Suppressor macrophage (primary cell): ENCODE measurements at places on chromosomes 4 and X.
A peak's percentile ranks its signal among the peaks of the same experiment; 100 is the strongest.

DNA sequence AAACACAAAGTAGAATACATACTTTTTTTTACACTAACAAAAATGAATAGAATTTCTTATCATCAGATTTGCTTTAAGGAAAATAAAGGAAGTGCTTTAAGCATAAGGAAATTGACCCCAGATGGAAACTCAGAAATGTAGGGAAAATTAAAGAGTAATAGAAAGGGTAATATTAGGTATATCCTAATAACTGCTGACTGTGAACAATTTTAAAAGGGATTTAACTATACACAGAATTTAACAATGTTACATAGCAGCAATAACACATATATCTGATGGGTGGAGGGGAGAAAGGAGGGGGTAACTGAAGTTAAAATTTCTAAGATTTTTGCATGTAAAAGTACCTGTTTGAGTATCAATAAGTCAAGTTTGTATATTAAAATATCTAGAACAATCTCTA is 8.6 kb downstream of the CDKL2 start:
- no peak for DNase-seq

DNA sequence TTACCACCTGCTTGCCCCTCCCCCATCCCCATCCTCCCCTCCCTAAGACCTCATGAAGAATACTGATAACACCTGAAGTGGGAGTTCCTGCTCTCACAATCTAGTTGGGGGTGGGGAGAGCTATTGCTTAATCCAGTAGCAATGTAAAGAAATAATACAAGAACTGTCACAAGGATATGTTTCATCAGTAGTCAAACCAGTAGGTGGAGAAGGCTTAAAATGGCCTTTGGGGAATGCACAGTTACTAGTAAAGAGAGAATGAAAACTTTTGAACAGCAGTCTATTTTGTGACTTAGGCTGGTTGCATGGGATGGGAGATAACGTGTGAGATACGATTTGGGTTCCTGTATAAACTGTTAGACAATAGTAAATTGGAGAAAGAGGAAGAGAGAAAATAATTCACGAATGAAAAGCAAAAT is 6.0 kb downstream of the GALNT7 start:
- DNase-seq: peak; percentile 44

DNA sequence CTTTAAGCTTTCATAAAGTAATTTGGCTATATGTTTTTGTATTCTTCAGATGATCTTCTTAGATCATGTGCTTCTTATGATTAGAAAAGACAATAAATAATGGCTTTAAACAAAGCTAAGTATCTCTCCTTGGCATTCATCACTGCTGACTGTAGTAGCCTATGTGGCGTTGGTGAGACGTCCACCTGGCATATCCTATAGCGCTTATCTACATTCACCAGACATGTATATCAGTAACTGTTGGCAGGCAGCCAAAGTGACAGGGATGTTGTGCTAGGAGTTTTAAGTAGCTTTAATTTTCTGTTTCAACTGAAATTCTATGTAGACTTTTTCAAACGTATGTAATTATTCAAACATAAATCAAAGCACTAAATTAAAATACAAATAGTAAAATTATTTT is 276.4 kb downstream of the IL15 start:
- peak; percentile 3 for DNase-seq

- no peak for DNase-seq
Measured at GRCh38 chrX:30965767-30966166, 76.7 kb upstream of the TAB3 start.

DNA sequence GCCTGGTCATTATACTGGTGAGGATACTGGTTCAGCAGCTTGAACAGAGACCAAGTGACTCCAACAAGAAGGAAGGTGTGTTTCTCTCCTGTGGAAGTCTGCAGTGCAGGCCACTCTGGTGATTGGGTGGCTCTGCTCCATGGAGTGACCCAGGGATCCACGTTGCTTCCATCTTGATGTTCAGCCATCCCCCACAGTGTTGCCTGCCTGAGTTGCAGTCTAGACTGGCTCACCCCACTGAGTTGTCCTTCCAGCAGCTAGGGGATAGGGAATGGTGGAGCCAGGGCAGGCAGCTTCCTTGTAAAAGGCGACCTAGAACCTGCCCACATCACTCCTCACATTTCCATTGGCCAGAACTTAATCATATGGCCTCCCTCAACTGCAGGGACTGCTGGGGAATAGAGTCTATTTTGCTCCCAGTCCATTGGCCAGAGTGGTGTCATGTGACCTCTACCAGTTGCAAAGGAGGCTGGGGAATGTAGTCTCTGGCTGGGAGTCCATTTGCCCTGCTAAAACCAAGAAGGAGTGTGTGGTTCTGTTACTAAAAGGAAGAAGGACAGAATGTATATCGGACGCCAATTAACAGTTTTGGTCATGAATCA is 8.0 kb downstream of the MAN2B2 start:
- peak; percentile 16 for DNase-seq

- DNase-seq: peak; percentile 8
Measured at GRCh38 chr4:15109600-15109999, 107.3 kb downstream of the CPEB2 start.

DNA sequence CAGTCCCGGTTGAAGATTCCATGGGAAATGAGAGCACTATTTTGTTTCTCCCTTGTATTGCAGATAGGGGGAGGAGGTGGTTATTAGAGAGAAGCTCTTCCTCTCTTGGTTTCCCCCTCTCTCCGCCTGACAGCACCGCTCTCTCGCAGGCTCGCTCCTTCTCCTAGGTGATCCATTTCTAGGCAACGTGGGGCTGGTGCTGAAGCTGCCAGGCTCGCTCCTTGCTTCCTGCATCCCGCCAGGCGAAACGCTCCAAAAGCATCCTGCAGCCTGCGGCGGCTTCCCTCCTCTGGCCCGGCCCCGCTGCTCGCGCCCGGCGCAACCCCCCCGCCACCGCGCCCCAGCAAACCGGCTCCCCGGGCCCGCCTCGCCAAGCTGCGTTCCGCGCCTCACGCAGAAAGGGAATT is at the start of gene GRID2:
Gene GRID2 (plus strand): TSS at position 346 of the 407 bp plus-strand sequence.
- DNase-seq: no peak

- no peak for DNase-seq
Measured at GRCh38 chrX:12301288-12301687, 163.0 kb downstream of the FRMPD4 start.

DNA sequence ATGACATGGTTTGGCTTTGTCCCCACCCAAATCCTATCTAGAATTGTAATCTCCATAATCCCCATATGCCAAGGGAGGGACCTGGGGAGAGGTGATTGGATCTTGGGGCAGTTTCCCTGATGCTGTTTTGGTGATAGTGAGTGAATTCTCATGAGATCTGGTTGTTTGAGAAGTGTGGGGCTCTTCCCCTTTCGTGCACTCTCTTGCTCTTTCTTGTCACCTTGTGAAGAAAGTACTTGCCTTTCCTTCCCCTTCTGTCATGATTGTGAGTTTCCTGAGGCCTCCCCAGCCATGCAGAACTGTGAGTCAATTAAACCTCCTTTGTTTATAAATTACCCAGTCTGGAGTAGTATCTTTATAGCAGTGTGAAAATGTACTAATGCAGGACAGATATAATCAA is 36.4 kb upstream of the FREM3 start:
- no peak for DNase-seq

DNA sequence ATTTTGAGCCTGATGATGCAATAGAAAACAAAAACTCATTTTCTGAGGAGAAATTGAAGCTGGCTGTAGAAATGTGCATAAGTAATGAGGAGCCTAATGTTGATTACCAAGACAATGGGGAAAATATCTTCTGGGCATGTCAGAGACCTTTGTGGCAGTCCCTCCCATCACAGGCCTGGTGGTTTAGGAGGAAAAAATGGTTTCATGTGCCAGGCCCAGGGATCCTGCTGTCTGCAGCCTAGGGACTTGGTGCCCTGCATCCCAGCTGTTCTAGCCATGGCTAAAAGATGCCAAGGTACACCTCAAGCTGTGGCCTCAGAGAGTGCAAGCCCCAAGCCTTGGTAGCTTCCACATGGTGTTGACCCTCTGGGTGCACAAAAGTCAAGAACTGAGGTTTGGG is 128.7 kb upstream of the ARHGEF9 start:
- DNase-seq: no peak

GRCh38 chr4:53592686-53593501 is 1.6 kb upstream of the LNX1 start:
- no peak for DNase-seq

DNA sequence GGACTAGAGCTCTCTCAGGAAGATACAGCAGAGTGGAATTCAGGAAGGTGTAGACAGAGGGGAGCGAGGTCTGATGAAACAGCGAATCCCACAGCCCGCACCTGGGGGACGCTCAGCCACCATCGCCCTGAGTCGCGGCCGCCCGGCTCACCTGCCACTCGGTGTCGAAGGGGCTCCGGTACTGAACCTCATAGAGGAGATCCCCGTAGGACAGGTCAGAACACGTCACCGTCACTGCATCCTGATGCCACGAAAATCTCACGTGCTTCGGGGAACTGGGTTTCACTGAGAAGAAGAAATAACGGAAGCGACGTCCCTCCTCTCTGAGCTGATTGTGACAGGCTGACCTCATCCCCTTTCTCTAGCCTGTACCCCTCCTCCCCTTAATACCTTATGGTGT is 10.2 kb downstream of the CRLF2 start:
- no peak for DNase-seq

- no peak for DNase-seq
Measured at GRCh38 chr4:183422962-183423631, 21.3 kb upstream of the CDKN2AIP start.

DNA sequence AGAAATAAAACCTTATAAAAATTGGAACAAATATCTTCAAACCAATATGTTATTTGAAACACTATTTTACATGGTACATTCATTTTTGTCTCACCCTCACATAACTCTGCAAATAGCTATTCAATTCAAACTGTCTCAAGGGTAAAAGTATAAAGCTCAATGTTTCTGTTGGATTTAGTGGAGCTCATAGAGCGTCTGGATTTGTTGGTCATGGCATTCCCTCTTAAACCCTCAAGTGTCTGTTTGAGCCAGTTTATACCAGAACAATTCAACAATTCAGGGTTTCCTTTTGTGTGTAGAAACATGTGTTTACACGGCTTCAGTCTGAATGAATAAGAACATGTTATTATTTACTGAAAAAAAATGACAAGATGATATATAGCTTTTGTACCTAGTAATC is 161.6 kb downstream of the PCDH18 start:
- DNase-seq: no peak

DNA sequence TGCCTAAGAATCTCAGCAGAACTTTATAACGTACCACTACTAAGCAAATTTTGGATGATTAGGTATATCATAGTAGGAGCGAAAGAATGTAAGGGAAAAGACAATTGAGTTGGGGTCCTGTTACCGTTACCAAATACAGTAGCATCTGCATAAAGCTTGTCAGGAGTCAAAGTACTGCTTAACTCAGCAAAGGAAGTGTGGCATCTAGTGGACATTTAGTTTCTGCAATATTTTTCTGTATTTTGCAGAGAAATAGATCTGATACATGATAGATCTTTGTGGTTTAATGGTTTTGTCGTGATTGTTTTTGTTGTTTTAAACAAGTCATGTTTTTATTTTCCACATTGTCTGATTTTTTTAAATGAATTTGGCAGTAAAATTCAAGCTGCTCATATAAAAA is 81.0 kb upstream of the SMARCAD1 start:
- no peak for DNase-seq

DNA sequence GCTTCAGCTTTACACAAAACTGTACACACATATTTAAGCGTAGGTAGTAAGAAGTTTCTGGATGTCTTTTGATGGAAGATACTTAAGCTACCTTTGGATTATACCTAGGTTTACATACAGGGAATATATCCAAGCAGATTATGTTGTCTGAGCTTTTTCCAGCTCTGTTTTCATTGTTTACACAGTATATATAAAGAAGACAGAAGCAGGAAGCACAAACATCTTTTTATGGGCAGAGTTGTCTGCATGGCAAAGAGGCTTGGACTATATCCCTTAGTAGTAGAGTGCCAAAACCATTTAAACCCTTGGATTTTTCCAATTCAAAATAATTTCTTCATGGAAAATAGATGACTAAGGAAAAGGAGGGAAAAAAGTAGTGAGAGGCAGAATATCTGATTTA is 329.4 kb upstream of the AGA start:
- no peak for DNase-seq

DNA sequence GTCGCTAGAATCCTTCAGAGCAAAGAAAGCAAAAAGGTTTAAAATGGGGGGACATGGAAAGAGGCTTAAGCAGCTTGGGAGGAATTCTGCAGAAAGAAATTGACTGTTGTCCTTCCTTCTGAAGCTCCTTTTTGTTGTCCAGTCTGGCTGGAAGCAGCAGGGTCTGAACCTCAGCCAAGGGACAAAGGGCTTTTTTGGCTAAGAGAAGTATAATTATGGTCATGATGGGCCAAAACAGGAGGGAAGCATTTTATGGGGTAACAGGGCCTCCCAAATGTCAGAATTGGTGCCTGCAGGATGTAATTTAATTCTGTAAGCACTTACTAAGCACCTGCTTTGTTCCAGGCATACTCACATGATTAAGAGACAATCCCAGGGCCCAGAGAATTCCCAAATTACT is 74.2 kb upstream of the CPEB2 start:
- no peak for DNase-seq

- DNase-seq: no peak
Measured at GRCh38 chr4:181168011-181168805, 1075.0 kb upstream of the TENM3 start.

DNA sequence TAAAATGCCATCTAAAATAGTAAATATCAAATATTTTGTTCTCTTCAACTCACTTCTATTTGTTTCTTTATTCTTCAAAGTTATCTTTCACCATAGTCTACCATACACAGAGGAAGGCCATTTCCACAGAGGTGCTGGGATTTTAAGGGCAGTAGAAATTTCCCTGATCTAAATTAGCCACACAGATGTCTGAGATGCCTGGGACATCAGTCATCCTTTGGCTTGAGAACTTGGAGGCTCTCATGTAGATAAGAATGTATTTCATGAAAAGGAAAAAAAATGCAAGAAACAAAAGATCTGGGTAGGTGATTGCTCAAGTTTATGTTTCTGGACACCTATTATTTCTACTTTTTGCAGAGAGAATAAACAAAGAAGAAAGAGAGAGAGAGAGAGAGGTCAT is 1008.2 kb downstream of the NLGN4X start:
- no peak for DNase-seq

GRCh38 chrX:145856181-145856580 is 38.6 kb downstream of the SLITRK2 start:
- no peak for DNase-seq

DNA sequence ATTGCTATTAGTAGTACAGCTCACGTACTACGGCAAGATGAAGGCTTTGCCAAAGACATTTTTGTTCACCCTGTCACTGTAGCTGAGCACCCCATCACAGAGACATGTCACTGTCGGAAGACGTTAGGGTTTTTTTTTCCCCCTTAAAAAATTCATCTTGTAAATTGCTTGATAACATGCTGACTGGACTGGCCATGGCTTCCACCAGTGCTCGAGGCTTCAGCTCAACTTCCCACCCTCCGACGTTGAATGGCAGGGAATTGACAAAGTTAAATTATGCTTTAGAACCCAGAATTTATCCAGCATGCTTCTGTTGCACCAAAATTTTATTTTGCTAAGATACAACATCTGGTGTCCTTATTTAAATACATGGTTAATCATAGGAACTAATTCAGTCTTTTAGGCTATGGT is 707 bp upstream of the OTUD4 start:
- no peak for DNase-seq

GRCh38 chrX:72080150-72080549 is 51.6 kb downstream of the RTL5 start:
- DNase-seq: peak; percentile 47

GRCh38 chr4:60133375-60133774 is 1066.8 kb upstream of the ADGRL3 start:
- no peak for DNase-seq

- peak; percentile 43 for DNase-seq
Measured at GRCh38 chrX:24146283-24146949, 3.1 kb upstream of the ZFX start.
